ENCODE measurements at places on chromosomes 7 and 10. TPM values are rescaled to one million over a fixed set of nuclear protein-coding genes. Genes with fewer than 3 reads are reported as not detected.

Gene PLAU
- 9.5 TPM for total RNA-seq

Gene UBTD1
- total RNA-seq: 3.5 TPM

Gene KLHL7
- total RNA-seq: 38.5 TPM

Gene UPP1
- 2.4 TPM for total RNA-seq

Data from urinary bladder (tissue), 4 donors.